ENCODE measurements at places on chromosomes 1 and 21.
A peak's percentile ranks its signal among the peaks of the same experiment; 100 is the strongest.

DNA sequence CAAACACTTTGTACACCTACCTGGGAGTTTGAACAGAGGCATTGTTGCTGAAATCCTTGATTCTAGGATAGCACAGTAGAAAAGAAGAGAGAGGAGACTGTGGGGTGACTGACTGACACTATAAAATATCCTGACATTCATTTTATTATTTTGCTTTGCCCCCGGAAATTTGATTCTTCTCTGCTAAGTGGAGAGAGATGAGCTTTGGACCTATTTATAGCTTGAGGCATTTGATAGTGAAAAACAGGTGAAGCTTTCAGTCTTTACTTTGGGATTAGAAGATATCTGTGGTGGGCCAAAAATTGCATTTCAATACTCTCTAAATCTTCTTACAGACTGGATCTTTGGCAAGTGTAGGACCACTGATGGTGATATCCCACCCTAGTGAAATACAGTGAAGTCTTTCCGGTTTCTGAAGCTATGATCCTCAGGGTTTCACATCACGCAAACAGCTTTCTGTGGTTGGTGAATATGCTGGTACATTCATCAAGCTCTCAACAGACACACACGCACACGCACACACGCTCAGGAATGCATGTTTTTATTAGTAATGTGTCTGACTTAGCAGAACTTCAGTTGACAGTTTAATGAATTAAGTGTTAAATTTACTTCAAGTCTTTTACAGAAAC, at the start of gene AMPD1:
TSS of gene AMPD1 (minus strand) at position 117 of the 629 bp plus-strand sequence. CDS start at position 42, 75 bp downstream.
- no peak for DNase-seq

- DNase-seq, result no peak
Measured at GRCh38 chr1:30101487-30102227, 621.7 kb downstream of the MATN1 start.

- DNase-seq, result no peak
Measured at GRCh38 chr1:219433496-219434131, 179.3 kb downstream of the ZC3H11B start.

DNA sequence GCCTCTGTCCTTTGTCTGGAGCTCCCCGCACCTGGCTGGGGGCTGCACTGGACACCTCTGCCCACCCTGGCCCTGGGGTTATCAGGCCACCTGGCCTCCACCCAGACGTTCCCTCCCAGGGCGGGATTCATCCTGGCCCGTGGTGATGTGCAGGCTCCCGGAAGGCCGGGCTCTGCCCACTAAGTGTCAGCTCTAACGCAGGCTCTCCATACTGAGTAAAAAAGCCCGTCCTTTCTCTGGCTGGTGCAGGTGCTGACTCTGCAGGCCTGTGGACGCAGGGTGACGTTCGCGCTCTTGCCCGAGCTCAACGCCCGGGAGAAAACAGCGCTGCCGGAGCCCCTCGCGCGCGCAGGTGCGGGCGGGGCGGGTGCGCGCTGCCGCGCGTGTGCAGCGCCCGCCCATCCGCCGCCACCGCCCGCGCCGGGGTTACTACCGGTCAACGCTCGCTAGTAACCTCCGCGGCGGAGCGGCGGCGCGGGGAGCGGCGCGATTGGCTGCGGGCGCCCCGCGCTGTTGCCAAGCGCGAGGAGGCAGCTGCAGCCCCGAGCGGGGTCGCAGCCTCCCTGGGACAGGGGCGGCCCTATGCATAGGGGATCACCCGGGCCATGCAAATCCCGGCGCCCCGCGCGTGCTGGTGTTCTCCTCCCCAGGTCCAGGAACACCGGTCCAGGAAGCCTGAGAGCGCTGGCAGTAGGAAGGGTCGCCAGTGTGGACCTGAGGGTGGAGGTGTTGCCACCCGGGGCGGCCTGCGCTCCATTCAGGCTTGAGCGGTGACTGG, 15.7 kb downstream of the ABCG1 start:
- DNase-seq, result no peak

DNA sequence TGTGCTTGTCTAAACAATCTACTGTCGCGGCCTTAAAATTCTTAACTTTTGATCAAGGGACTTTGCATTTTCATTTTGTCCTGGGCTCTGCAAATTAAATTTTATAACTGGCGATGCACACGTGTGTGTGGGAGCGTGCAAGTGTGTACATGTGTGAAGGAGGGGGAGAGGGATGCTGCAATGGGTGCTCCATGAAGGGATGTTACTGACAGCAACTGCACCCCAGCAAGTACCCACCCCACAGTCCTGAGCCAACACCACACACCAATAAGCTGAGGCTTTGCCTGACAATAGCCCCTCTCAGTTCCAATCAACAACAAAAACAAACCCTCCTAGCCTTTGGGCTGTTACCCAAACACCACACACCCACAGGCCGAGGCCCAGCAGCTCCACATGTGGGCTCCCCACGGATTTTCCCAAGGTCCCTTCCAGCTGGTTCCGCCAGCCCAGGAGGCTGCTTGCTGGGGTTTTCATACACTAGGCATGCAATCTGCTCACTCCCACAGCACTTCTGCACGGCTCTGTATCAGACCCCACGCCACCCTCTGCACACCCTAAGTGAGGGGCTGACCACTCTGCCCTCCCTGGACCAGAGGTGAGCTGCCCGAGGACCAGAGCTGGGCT, 32.8 kb upstream of the IFFO2 start:
- no peak for DNase-seq

DNA sequence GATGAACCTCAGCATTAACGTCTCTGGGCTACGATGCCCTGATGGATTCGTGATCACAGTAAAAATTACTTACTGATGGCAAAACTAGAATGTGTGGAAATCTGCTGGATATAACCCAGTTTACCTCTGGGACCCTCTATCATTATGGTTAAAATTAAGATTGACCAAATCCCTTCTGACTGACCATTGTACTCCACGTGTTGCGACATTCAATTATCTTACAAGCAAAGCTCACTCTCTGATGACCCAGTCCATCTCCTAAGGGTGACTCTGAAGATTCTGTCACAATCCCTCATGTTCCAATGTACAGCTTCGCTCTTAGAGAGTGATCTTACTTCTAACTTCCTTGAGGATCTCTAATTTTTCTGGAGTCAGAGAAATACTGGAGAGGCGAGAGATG, 288.5 kb upstream of the RUNX1 start:
- DNase-seq, result no peak

DNA sequence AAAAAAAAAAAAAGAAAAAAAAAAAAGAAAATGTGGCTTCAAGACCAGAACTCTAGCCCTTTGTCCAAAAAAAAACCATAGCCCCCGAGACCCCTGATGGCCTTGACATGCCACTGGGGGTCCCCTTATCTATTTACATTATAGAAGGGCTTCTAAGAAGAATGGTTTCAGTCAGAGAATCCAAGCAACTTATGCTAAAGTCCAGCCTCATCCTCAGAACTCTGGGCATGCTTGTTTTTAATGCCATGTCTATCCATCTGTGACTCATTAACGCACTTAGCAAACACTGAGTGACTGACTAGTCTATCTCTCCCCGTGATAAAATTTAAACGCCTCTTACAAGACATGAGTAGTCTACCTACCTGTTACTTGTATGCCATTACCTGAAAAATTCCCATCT, 29.3 kb downstream of the ERG start:
- no peak for DNase-seq

GRCh38 chr1:213783893-213784292, 203.9 kb upstream of the PROX1 start:
- DNase-seq, result no peak

DNA sequence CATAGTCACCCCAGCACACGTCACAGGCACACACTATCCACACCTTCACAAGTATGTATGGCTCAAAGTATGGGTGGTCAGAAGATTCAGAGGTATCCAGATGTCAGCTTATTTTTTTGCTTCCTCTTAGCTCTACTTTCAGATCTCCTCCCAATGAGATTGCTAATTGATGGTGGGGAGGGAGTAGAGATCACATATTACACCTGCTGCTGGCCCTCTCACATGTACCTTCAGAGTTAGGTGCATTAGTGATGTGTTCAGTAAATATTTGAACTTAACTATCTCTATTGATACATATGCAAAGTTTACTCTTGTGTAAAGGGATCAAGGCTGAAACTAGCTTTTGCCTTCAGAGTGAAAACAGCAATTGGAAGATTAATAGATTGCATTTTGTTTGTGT, 262.6 kb downstream of the PCP4 start:
- no peak for DNase-seq

- no peak for DNase-seq
Measured at GRCh38 chr1:157585984-157586383, 11.9 kb downstream of the FCRL4 start.

DNA sequence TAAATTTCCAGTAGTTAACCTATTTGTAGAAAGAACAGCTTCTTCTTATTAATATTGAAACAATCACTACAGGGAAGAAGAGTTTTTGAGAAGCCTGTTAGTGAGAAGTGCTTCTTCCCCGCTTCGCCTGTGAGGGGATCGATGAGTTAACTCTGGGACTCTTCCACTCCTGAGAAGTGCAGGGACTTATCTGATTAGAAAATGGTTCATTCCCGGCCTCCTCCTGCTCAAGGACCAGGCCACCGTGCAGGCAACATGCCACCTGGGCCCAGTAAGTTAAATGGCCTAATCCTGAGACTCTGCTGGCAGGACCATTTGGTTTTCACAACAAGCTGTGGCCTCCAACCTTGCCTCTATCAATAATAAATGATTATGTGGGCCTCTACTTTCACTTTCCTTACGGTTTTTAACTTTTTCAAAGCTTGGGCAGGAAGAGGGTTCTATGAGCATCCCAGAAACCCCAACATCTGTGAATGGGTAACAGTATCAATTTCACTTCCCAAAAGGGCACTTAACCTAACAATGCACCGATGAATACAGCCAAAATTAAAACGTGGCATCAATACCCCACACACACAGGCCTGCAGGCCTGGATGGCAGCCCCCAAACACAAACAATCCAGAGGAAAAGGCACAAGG, 33.1 kb downstream of the SIPA1L2 start:
- DNase-seq, result no peak

- DNase-seq, result no peak
Measured at GRCh38 chr21:42819861-42820615, 59.3 kb downstream of the WDR4 start.

- DNase-seq, result no peak
Measured at GRCh38 chr1:37867784-37868183, 8.4 kb upstream of the MTF1 start.

GRCh38 chr1:219621047-219621786, 8.3 kb upstream of the ZC3H11B start:
- DNase-seq, result no peak

DNA sequence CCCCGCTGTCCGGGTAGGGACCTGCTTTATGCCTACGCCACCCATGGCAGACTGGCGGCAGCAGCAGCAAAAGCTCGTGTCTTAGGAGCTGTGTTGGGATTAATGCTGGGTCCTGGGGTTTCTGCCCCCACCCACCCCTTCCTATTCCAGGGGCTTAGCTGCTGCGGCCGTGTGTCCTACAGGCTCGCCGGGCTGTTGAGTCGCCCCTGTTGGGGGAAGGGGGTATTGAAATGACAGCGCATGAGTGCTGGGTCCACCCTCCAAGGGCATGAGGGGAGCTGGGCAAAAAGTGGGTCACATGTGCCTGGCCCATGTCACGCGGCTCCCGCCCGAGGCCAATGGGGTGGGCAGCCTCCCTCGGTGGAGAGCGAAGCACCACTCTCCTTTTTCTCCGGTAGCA, 118.3 kb upstream of the COL6A1 start:
- no peak for DNase-seq

DNA sequence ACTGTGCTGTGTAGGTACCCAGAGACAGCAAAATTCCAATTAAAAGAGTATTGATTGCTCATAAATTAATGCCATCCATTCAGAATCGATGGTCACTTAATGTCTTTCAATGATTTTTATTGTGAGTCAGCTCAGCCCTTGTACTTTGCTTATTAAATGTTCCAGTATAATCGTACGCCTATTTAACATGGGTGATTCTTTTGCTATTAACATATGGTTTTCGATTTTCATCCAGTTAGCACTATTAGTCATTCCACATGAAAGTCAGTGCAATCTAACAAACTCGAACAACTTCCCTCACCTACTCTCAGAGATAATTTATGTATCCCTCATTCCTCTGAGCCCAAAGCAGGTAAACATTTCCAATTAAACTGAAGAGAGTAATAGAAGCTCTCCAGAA, 109.6 kb upstream of the APP start:
- DNase-seq, result no peak

DNA sequence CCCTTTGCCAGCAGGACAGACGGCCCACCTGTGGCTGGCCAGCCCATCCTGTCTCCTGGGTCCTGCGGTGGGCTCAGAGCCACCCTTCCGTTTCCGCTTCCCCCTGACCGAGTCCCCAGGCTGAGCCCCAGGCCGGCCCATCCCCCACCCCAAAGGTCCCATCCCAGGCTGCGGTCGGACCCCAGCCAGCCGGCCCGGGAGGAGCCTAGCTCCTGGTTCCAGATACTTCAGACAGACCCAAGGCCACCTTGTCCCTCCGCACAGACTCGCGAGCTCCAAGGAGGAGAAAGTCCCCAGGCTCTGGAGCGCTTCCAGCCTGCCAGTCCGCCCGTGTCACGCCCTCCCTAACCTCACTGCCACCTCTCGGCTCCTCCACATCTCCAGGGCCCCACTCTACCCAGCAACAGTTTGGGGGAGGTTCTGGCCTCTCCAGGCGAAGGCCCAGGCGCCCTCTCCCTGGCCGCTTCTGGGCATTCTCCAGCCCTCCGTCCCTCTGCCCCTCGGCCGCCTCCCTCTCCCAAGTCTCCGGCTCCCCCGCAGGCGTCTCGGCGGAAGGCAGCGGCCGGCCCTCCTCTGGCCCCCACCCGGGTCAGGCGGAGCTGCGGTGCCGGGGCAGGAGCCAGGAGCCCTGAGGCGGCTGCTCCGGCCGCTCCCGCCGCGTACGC, 835 bp downstream of the LRRN2 start:
- DNase-seq, result no peak

- DNase-seq, result peak; percentile 64
Measured at GRCh38 chr1:234093741-234094140, 189.3 kb downstream of the SLC35F3 start.

DNA sequence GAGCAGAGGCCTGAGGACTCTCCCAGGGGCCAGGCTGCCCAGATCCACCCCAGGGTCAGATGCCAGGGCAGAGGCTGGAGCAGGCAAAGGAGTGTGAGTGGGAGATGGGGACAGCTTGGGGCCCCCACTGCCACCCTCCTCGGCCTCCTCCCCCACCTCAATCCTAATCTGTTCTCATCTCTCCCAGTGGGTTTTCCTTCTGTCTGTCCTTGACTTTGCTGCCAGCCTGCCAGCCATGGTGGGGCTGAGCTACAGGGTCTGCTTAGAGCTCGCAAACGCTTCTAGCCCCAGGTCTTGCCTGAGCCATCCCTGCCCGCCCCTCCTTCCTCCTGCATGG, 65.3 kb downstream of the MEGF6 start:
- no peak for DNase-seq

DNA sequence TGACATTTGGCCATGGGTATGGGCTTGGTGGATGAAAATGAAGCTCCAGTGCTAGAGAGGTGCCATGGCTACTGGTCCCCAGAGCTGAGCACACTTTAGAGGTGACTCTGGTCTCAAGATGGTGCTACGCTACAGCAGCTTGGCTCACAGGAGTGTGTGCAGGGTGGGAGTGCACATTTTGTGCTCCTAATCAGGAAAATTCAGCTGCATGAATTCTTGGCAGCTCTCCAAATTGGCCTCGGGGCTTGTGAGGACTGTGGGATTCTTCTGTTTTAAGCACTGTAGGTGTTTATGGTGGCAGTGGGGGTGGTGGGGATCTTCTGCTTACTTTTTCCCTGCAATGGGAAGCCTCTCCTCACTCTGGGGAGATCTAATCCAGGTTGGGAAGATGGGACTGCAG, 17.3 kb upstream of the TIPRL start:
- DNase-seq, result no peak

- DNase-seq, result no peak
Measured at GRCh38 chr1:117646956-117647355, 41.1 kb downstream of the TENT5C start.

GRCh38 chr1:204615881-204616280, 69.7 kb downstream of the LRRN2 start:
- no peak for DNase-seq
